Chondrocyte (in vitro differentiated cells): ENCODE measurements at places on chromosomes 3 and 15. TPM values are rescaled to one million over a fixed set of nuclear protein-coding genes. Genes with fewer than 3 reads are reported as not detected.
A peak's percentile ranks its signal among the peaks of the same experiment; 100 is the strongest.

GRCh38 chr3:68997887-68998286 is 15.6 kb downstream of the EOGT start:
- no peak for DNase-seq

DNA sequence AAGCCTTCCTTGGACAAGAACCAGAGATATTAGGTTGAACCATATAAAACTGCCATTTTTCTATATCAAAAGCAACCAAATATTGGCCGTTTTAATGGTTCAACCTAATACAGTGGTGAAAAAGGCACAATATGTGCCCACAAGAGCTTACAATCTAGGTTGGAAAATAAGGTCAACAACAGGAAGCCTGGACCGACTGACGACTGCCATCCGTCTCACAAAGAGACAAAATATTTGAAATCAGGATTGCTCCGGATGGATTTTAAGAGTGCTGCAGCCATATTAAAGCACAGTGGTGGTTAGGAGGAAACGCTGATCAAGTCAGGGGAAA is 1.4 kb downstream of the AHSG start:
- DNase-seq: no peak

Gene ARPP21
- total RNA-seq: 4.1 to 10.6 TPM (median 4.9 TPM) in 3 replicates

DNA sequence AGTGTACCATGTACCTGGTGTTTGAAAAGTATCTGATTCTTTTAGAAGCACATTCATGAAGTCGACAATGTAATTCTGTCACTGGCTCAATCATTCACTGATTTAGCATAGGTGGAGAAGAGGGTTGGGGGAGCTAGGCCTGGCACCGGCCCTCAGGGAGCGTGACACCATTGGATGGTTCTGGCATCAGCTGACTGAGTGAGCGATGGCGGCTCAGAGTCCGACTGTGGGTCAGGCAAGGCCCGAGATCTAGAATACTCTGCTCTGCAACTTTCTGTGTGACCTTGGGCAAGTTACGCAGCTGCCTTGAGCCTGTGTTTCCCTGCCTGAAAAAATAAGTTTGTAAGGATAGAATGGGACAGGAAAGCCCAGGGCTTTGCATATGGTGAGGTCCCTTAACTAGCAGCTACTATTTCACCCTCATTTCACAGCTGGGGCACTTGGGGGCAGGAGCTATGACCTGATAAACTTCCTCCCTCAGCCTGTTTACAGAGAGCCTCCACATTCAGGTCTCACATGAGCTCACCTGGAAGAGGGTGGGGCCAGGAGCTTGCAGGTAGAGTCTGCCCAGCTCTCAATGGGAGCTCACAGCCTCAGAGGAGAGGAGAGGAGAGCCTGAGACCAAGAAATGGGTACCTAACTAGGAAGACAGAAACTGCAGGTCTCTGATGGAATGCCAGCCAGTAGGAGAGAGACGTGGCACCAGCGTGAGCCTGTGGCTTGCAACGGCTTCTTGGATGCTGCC is 153.7 kb upstream of the TLE3 start:
- DNase-seq: peak; percentile 34

- DNase-seq: no peak
Measured at GRCh38 chr3:135311699-135312098, 516.6 kb downstream of the EPHB1 start.
